Mammary epithelial cell (primary cell): ENCODE measurements at places on chromosomes 2 and 18. TPM values are rescaled to one million over a fixed set of nuclear protein-coding genes. Genes with fewer than 3 reads are reported as not detected.
A peak's percentile ranks its signal among the peaks of the same experiment; 100 is the strongest.

DNA sequence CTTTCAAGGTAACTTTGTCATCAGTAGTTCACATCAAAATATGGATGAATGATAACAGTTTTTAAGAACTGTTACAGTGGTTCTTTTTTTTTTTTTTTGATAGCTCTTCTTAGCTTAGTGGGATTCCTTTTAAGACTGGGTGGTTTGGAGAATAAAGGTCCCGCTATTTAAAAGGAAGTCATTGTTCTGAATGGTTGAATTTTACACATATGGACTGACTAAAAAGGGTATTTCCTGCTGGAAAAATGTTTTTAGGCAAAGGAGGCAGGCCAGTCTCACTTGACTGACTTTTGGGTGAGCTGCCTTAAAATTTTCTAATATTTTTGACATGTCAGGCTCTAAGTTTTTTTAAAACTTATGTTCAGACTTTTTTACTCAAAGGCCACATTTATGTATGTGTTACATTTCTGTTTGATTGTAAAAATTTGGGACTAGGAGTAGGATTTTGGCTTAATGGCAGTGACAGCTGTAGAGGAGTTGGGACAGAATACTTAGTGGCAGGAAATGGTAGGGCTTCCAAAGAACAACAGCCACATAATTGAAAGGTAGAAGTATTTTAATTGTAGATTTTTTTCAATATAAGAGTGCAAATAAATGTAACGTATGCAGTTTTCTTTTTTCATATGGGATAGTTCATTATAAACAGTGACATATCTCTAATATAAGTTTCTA is 13.7 kb downstream of the VAPA start:
- no peak for DNase-seq

Gene MAPRE3
- total RNA-seq = 10.2 TPM

DNA sequence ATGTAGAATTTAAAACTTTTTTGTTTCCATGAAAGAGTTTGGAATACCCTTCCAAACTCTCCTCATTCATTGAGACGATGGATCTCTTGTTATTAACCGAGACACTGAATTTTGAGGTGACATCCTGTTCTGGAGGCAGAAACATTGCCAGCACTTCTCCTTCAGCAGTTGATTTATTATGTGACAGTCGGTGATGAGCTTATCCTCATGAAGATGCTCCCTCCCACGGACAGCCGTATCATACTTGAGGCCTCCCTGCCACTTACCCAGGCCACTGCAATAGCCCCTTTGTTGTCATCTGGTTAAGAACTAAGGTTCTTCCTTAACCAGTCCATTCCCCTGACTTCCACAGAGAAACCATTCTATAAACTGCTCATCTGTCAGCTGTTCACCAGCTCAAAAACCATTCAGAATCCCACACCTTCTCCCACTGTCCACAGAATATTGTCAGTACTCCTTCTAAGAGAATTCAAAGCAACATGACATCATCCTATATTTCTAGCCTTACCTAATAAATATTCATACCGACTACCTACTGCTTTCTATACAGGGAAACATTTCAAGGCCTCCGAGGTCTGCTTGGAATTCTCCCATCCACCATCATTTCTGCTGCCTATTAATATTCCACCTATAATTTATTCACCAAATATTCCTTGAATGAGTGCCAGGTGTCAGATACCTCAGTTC is 139.0 kb upstream of the TRIB2 start:
- no peak for DNase-seq

DNA sequence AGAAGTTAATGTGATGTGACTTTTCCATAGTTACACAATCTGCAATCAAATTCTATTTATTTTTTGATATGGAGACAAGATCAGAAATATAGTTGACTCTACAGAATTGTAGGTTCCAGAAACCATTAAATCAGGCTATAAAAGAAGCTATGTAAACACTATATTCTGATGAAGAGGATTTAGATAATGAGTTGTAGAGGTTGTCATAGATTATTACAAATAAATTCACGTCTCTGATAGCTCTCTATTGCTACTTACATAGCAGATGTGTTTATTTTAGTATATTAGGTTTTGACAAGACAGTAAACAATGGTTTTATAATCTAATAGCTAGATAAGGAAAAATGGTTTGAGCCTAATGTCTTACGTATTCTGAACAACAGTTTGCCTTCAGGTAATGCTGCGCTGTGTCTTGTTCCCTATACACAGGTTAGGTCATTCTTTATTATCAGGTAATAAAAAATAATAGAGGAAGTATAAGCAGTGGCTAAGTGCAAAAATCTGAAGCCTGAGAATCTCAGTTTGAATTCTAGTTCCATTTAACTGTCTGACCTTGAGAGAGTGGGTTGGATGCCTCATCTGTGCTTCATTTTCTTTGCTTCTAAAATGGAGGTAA is 93.4 kb downstream of the PPP1R1C start:
- DNase-seq = no peak

Gene MAL
- not detected in 2 replicates for total RNA-seq

Gene USP37
- 10.7 TPM for total RNA-seq

Gene ALPP
- total RNA-seq = not detected

- DNase-seq = peak; percentile 76
These were observed 96.2 kb downstream of the BARD1 start for GRCh38 chr2:214713080-214713830.

GRCh38 chr2:217168496-217168895 is 308.6 kb upstream of the TNP1 start:
- DNase-seq = no peak

DNA sequence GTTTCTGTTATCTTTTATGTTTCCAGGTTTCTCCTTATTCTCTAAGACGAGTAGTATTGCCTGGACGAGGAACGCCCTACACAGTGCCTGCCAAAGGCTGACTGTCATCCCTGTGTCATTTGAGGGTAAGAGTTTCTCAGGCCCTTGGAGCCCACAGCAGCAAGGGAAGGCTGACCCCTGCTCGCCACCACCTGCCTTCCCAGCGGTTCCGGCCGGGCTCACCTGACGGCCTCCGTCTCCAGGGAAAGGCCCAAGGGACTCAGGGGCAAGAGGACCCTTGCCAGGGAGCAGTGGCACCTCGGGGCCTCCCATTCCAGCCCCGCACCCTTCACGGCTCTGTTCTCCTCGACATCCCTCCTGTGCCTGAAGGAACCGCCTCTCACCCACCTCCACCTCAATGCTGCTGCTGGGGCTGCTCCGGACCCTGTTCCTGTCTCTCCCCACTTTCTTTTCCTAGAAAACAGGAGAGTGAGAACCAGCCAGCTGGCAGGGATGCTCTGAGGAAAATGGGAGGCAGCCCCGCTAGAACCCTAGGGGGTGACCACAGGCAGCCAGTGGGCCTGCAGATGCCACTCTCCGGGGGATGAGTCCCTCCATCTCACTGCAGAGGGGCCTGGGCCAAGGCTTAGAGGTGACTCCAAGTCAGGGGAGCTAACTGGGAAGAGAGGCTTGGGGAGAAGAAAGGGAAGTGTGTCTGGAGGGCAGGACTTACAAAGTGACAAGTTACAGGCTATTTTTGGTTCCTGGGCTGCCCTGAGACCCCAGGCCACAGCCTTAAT is 1.9 kb downstream of the LIMS2 start:
- no peak for DNase-seq

Gene TUBA4B
- not detected in 2 replicates for total RNA-seq

GRCh38 chr2:207230261-207231105 is 64.7 kb upstream of the KLF7 start:
- no peak for DNase-seq

Gene HMSD
- total RNA-seq = 0.38 TPM in 1 of 2 replicates, not detected in the other

Gene CHAC2
- 6.8 TPM for total RNA-seq

- DNase-seq = peak; percentile 89
These were observed 9.0 kb upstream of the DSEL start for GRCh38 chr18:67525328-67526099.

- no peak for DNase-seq
These were observed 3.4 kb downstream of the XIRP2 start for GRCh38 chr2:166891727-166892126.

DNA sequence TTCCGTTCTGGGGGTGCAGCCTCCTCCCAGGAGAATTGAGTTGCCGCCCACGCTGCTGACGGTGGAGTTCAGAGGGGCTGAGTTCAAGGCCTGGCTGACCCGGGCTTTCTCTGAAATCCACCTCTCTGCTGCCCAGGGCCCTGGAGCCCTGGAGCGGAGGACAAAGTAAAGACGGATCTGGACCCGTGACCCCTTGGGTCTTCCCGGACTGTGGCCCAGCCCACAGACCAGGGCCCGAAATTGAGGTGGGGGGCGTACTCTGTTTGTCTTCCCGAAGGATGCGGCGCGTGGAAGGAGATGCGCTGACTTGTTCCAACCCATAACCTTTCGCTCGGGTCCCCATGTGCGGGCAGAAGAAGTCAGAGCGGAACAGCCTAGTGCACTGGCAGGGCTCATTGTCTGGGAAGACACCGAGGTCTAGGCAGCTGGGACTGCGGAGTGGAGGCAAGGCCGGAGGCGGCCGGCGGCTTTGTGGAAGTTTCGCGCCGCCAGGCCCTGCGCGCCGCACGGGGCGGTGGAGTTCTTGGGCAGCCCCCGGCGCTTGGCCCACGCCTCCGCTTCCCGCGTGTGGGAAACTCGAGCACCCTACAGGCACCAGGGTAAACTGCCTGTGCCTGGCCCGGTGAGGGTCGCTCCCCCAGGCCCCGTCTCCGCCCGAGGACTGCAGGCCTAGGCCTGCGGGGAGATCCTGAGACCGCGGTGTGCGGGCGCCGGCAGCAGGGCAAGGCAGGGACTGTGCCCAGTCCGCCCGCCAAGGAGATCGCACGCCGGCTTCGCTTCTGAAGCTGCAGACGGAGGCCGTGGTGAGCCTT is 9.8 kb downstream of the POU3F3 start:
- no peak for DNase-seq

Gene TLX2
- total RNA-seq = not detected

DNA sequence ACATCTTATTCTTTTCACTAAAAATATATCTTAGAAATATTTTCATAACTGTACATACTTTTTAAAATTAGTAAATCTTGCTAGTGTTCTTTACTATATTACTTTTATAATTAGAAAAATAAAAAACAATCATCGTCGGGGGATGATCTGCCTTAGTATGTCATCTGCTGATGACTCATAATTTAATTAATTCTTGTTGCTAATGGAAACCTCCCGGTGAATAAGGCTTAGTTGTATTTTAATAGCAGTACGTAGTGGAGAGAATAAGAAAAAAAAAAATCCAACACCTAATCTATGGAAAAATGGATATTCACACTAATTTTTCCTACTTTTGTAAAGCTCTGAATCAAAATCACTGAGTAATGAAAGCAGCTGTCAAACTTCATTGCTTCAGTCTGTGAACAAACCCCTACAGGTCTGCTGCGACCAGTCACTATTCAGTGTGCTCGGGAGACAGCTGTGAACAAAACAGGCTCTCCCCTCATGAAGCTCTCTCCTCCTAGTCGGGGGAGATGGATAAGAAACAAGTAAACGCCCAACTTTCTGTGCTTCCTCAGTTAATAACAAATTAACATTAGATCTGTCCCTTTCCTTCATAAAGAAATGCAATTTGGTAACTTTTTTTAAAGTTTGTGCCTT is 97.4 kb upstream of the UPP2 start:
- DNase-seq = peak; percentile 60

Gene METTL5
- 60.2 TPM for total RNA-seq

- DNase-seq = no peak
These were observed 36.7 kb downstream of the RALB start for GRCh38 chr2:120289221-120289906.

- DNase-seq = no peak
These were observed 33.1 kb upstream of the SNORC start for GRCh38 chr2:232836934-232837333.
